SK-N-SH (cell line): ENCODE measurements at places on chromosomes 3 and 15. TPM values are rescaled to one million over a fixed set of nuclear protein-coding genes. Genes with fewer than 3 reads are reported as not detected.

Gene KY
- polyA plus RNA-seq, result 1.9 and 2.4 TPM in 2 replicates

Gene TXNRD3
- polyA plus RNA-seq, result 4.7 and 5.2 TPM in 2 replicates

Gene SLC28A2
- polyA plus RNA-seq, result not detected in 2 replicates

DNA sequence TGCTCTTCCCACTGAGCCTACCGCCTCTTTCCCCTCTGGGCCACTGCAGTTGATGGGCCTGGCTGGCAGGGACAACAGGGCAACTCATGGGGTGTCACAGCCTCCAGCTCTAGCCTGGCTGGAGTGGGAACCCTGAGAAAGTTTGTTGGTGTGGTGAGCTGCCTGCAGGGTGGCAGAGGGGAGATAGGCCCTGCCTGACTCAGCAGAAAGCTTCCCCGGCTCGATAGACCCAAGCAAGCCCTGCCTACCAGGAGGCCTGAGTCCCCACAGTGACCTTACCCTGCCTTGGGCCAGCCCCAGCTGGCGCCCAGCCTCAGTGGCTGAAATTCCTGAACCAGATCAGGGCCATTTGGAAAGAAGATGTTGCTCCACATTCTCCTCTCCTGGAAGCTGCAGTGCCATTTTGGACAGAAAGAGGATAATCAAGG is 29.4 kb downstream of the ABTB1 start:
- no peaks in the 10 kb centered on the region for H3K36me3 ChIP-seq
- peaks cover 50% of the 10 kb centered on the region; the same call in 1 of the 2 replicates for H3K4me1 ChIP-seq
- no peak for DNase-seq
- no peak overlapping the region; the same call in 1 of the 2 replicates for H3K27ac ChIP-seq

Gene HYPK
- polyA plus RNA-seq, result 8.9 and 11.5 TPM in 2 replicates

GRCh38 chr3:39126532-39127071 is 19.1 kb downstream of the TTC21A start:
- H3K4me3 ChIP-seq, result no peak overlapping the region
- DNase-seq, result peak; percentile 52

Gene ALDH1A2
- polyA plus RNA-seq, result not detected in 2 replicates

DNA sequence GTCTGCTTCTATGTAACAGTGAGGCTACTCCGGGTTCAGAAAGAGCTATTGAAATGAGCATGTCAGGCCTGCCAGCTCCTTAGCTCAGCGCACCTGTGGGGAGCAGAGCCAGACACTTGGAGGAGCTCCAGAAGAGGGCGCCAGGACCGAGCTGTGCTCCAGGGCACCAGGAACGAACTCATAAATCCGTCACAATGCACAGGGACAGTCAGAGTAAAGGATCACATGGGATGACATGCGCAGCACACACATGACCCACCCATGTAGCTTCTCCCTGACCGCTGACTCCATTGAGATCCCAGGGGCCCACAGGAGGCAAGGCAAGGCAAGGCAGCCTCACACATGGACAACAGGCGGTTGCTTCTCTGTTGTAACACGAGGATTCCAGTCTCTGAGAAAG is 26.0 kb upstream of the GNB5 start:
- H3K27me3 ChIP-seq, result no peaks in the 10 kb centered on the region
- no peak overlapping the region; the same call in 1 of the 2 replicates for H3K4me3 ChIP-seq
- no peak for DNase-seq
- H3K36me3 ChIP-seq, result no peaks in the 10 kb centered on the region
- no peak overlapping the region for H3K27ac ChIP-seq
- H3K4me1 ChIP-seq, result no peaks in the 10 kb centered on the region

DNA sequence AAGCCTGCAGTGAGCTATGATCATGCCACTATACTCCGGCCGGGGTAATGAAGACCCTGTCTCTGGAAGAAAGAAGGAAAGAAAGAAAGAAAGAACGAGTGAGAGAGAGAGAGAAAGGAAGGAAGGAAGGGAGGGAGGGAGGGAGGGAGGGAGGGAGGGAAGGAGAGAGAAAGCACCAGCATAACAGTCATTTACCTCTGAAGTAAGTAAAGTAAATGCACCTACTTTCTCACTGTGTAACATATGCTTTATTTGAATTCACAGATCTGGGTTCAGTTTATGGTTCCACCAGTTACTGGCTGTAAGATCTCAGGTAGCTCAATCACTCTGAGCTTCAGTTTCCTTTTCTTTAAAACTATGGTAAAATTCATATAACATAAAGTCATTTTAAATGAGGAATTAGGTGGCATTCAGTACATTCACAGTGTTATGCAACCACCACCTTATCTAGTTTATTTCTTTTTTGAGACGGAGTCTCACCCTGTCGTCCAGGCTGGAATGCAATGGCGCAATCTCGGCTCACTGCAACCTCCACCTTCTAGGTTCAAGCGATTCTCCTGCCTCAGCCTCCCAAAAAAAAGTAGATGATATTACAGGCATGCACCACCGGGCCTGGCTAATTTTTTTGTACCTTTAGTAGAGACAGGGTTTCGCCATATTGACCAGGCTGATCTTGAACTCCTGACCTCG is 16.1 kb upstream of the RAD54L2 start:
- no peak overlapping the region for H3K4me3 ChIP-seq
- DNase-seq, result no peak
- no peaks in the 10 kb centered on the region for H3K36me3 ChIP-seq
- H3K4me1 ChIP-seq, result no peaks in the 10 kb centered on the region
- no peaks in the 10 kb centered on the region for H3K27me3 ChIP-seq
- no peak overlapping the region for H3K27ac ChIP-seq

Gene CPA3
- 0.06 TPM in 1 of 2 replicates, not detected in the other for polyA plus RNA-seq

DNA sequence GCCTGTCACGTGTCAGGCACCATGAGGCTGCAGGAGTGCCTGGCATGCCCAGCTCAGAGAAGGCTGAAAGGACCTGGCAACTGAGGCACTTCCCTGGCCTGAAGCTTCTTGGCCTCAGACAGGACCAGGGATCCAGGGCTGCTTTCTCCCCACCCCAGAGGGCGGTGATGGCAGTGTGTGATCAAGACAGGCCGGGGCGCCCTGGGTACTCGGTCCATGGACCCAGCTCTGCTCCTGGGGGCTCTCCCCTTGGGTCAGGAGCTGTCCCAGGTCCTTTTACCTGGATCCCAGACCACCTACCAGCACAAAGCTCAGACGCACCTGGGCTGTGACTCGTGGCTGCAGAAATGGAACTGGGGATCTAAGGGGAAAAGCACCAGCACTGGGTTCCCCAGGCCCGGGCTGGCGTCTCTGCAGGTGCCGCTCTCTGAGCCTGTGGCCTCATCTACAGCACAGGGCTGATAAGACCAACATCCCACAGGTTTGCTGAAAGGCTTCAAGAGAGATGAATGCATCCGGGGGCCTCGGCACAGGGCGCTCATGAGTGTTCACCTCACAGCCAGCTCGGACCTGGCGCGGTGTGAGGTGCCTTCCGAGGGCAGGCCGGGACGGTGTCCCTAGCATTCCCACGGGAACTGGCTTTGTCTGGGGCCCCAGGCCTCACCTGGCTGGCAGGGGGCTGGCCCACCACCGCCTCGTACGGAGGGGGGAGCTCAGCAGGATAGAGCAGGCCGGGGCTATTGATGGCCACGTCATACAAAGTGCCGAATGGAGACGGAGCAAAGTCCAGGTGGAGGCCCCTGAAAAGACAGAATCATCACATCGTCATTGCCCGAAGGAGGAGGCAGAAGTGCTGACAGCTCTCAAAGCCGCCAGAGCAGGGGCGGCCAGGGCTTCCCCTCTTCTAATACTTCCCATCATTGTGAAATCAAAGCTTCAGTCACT is 133.6 kb downstream of the NSMCE3 start:
- H3K27me3 ChIP-seq, result peaks cover 5% of the 10 kb centered on the region; the same call in 1 of the 2 replicates
- no peak overlapping the region for H3K27ac ChIP-seq
- no peak overlapping the region for H3K4me3 ChIP-seq
- no peak for DNase-seq
- H3K36me3 ChIP-seq, result no peaks in the 10 kb centered on the region
- H3K4me1 ChIP-seq, result peaks cover 17% of the 10 kb centered on the region; the same call in 1 of the 2 replicates

Gene MYRIP
- 1.1 and 1.2 TPM in 2 replicates for polyA plus RNA-seq

DNA sequence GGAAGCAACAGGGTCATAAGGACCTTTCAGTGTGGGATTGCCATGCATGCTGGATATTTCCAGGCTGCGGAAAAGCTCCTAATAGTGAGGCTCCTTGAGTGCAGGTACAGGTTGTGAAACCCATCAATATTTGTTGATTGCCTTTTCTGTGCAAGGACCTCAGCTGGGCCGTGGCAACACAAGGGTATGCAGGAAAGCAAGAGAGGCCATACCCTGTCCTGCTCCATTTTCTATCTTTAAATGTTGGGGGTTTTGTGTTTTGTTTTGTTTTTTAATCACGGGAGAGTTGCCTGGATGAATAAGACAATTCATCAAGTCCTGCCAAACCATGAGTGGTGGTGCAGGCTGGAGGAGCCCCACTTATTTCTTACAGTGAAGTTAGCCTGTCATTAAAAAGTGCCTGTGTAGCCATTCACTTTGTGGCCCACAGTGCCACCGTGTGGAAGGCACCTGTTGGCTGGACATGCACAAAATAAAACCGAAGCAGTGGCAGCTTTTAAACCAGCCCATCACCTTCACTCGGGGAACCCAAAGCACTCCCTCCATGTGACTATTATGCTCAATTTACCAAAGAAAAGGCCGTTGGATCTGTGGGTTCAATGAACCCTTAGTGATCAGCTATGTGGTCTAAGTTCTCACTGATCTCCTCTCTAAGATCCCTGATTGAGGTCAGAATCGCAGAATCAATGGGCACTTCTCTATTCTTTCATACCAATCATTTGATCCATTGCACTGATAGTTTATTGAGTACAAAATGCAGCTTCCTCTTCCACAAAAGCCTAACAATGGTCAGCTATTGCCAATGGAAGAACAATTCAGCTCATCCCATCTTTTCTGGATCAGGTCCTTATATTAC is 42.2 kb downstream of the CLDN18 start:
- H3K4me3 ChIP-seq, result no peak overlapping the region
- DNase-seq, result peak; percentile 34
- H3K27ac ChIP-seq, result no peak overlapping the region
- no peaks in the 10 kb centered on the region for H3K4me1 ChIP-seq

Gene MAGEF1
- polyA plus RNA-seq, result 38.1 and 45.2 TPM in 2 replicates

- no peaks in the 10 kb centered on the region for H3K4me1 ChIP-seq
- no peak overlapping the region for H3K4me3 ChIP-seq
Observed at GRCh38 chr3:41041462-41041861, 157.8 kb upstream of the CTNNB1 start.

DNA sequence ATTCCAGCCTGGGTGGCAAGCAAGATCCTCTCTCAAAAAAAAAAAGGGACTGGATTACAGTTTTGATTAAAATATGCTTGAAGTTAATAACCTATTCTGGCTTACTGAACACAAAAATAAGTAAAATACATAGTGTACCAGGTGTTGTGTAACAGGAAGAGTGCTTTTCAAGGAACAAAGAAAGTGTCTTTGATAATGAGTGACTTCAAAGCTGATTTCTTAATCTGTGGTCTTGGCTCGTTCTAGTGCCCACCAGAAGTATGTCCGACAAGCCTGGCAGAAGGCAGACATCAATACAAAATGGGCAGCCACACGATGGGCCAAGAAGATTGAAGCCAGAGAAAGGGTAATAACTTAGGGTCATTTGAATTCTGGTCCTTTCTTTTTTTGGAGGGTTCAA is 4.0 kb downstream of the RPL14 start:
- peaks cover 11% of the 10 kb centered on the region for H3K4me1 ChIP-seq
- H3K4me3 ChIP-seq, result no peak overlapping the region
- H3K27ac ChIP-seq, result no peak overlapping the region
- H3K36me3 ChIP-seq, result peaks cover 44% of the 10 kb centered on the region

Gene SERPINI1
- 1.9 and 2.1 TPM in 2 replicates for polyA plus RNA-seq
